ENCODE measurements at places on chromosomes 1 and 21. TPM values are rescaled to one million over a fixed set of nuclear protein-coding genes. Genes with fewer than 3 reads are reported as not detected.

Gene RGS16
- 2.5 TPM for total RNA-seq

Gene FAM72D
- not detected for total RNA-seq

Gene S100A1
- 2.3 TPM for total RNA-seq

Gene LDLRAP1
- total RNA-seq: 17.4 TPM

Gene DNAJC28
- 3.0 TPM for total RNA-seq

Gene UHMK1
- total RNA-seq: 29.1 TPM

Gene GRHL3
- total RNA-seq: not detected

Gene ARHGAP29
- 23.2 TPM for total RNA-seq

Gene CACHD1
- total RNA-seq: 6.4 TPM

Gene LRRC71
- not detected for total RNA-seq

Gene AGT
- total RNA-seq: 1.7 TPM

Gene SELENBP1
- 95.8 TPM for total RNA-seq

Gene C8A
- total RNA-seq: not detected

Gene GSTM1
- total RNA-seq: 12.7 TPM

Gene UFC1
- total RNA-seq: 49.0 TPM

DNA sequence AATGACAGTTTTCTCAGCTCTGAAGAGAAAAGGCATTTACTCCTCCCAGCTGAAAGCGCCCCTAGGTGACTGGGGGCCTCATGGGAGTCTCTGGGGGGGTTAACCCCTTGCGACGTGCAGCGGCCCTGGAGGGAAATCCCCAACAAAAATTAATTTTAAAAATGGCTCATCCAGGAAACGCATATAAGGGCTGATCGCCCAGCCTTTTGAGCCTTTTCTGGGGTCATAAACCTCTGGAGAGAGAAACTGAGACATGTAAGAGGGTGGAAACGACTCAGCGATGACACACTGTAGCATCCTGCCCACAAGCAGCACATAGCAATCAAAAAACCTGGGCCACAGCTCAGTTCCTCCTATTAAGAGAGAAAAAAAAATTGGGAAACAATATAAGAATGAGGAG lies 20.4 kb upstream of the HPDL start:
- H3K27ac ChIP-seq: no peak overlapping the region
- H3K4me1 ChIP-seq: peaks cover 14% of the 10 kb centered on the region
- no peaks in the 10 kb centered on the region for H3K36me3 ChIP-seq

GRCh38 chr1:7050751-7051665 lies 265.8 kb downstream of the CAMTA1 start:
- H3K27ac ChIP-seq: no peak overlapping the region
- DNase-seq: no peak
- H3K4me1 ChIP-seq: no peaks in the 10 kb centered on the region
- peaks cover 19% of the 10 kb centered on the region for H3K27me3 ChIP-seq
- no peaks in the 10 kb centered on the region for H3K36me3 ChIP-seq

DNA sequence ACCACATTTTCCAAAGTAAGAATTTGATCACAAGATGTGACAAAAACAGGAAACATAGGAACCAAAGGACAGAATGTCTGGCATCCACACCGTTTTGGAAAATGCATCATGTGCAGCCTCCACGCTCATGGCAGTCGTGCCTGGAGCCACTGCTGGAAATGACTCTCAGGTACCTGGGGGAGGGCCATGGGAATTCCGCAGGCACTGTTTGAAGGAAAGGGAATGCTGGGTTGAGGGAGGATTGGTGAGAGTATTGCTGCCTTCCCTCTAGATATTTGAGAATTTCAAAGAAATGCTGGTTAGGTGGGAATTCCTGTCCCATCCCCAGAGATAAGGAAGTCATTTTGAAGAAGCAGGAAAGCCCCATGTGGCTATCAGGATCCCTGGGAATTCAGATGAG lies 10.8 kb downstream of the SLAMF1 start:
- H3K4me3 ChIP-seq: no peak overlapping the region
- H3K36me3 ChIP-seq: no peaks in the 10 kb centered on the region
- no peak overlapping the region for H3K27ac ChIP-seq
- DNase-seq: no peak

GRCh38 chr1:225879521-225880221 lies 2.5 kb downstream of the TMEM63A start:
- H3K36me3 ChIP-seq: peaks cover 6% of the 10 kb centered on the region
- DNase-seq: no peak
- no peaks in the 10 kb centered on the region for H3K27me3 ChIP-seq
- H3K27ac ChIP-seq: peak overlapping the region; percentile 91
- no peak overlapping the region for H3K4me3 ChIP-seq

- DNase-seq: no peak
- H3K27me3 ChIP-seq: no peaks in the 10 kb centered on the region
- H3K36me3 ChIP-seq: no peaks in the 10 kb centered on the region
- peaks cover 27% of the 10 kb centered on the region for H3K4me1 ChIP-seq
Measured at GRCh38 chr1:181010789-181011188, 11.9 kb downstream of the STX6 start.

DNA sequence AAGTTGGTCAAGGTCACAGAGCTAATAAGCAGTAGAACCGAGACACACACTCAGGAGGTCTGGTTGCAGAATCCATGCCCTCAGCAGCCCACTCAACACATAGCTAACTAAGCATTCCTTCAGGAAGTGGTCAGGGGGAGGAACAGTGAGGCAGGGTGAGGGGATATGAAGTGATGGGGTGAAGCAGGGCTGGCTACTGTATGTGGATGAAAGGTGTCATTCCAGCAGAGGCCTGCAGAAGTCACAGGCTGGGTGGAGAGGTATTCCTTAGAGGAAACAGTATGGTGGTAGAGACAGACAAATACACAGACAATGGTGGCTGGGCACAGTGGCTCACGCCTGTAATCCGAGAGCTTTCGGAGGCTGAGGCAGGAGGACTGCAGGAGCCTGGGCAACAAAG lies 14.1 kb downstream of the TMCO4 start:
- no peak overlapping the region for H3K4me3 ChIP-seq
- DNase-seq: no peak
- peaks cover 46% of the 10 kb centered on the region for H3K36me3 ChIP-seq
- H3K27me3 ChIP-seq: no peaks in the 10 kb centered on the region
- H3K4me1 ChIP-seq: no peaks in the 10 kb centered on the region

DNA sequence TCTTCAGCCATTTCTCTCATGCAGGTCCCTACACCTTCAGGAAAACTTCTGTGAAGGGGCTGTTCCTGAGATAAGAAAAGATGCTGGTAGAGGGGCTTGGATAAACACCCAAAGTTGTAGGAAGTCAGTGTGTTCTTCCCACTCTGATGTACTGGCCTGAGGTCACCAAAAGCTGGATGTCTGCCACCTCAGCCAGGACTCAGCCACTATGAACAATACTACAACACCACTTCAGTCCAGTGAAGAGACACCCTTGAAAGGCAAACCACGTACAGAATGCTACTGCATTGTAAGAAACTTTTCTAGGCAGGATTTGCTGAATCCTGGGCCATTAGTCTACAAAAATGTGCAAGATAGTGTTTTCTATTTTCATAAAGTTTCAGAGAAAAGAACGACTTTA lies 2.4 kb downstream of the PTPN14 start:
- no peaks in the 10 kb centered on the region for H3K27me3 ChIP-seq
- peak; percentile 72 for DNase-seq
- no peaks in the 10 kb centered on the region for H3K36me3 ChIP-seq

- H3K36me3 ChIP-seq: no peaks in the 10 kb centered on the region
- H3K4me1 ChIP-seq: no peaks in the 10 kb centered on the region
Measured at GRCh38 chr21:43207043-43207315, 38.2 kb downstream of the CRYAA start.

DNA sequence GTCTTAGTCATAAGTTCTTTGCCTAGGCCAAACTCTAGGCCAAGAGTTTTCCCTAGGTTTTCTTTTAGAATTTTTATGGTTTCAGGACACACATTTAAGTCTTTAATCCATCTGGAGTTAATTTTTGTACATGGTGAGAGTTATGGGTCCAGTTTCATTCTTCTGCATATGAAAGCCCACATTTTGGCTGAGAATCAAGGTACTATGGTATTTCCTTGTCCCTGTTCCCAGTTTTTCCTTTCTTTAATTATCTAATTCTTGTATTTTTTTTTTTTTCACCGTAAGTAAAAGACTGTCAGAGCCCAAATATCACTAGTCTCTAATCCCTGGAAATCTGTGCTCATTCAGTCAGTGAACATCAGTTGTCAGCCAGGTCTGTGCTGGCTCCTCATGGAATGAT lies 105.4 kb downstream of the MAP3K21 start:
- H3K4me3 ChIP-seq: no peak overlapping the region
- no peaks in the 10 kb centered on the region for H3K36me3 ChIP-seq
- no peaks in the 10 kb centered on the region for H3K4me1 ChIP-seq
- no peak overlapping the region for H3K27ac ChIP-seq
- DNase-seq: no peak

- DNase-seq: no peak
- no peak overlapping the region for H3K4me3 ChIP-seq
- peaks cover 23% of the 10 kb centered on the region for H3K4me1 ChIP-seq
- no peaks in the 10 kb centered on the region for H3K36me3 ChIP-seq
Measured at GRCh38 chr1:119981986-119982815, 85.9 kb upstream of the ADAM30 start.

DNA sequence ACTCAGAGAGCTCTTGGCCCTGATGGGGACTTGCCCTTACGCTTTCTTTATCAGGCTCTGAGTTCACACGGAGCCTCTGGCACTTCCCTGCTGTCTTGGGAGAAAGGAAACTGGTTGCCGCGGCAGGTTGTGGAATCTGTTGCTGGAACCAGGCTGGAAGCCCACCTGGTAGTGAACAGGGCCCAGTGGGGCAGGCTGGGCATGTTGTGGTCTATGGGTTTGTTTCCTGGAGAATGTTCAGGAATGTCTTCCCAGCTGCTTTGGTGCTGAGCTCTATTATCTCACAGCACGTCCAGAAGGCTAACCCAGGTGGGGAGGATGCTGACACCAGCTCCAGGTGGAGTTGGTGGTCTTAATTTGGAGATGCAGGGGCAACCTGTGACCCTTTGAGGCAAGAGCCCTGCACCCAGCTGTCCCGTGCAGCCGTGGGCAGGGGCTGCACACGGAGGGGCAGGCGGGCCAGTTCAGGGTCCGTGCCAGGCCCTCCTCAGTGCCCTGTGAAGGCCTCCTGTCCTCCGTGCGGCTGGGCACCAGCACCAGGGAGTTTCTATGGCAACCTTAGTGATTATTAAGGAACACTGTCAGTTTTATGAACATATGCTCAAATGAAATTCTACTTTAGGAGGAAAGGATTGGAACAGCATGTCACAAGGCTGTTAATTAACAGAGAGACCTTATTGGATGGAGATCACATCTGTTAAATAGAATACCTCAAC lies 33.3 kb upstream of the TDRD10 start:
- peaks cover 32% of the 10 kb centered on the region for H3K4me1 ChIP-seq
- no peak overlapping the region for H3K4me3 ChIP-seq
- no peaks in the 10 kb centered on the region for H3K27me3 ChIP-seq
- no peaks in the 10 kb centered on the region for H3K36me3 ChIP-seq
- DNase-seq: no peak
- H3K27ac ChIP-seq: peak overlapping the region; percentile 30

DNA sequence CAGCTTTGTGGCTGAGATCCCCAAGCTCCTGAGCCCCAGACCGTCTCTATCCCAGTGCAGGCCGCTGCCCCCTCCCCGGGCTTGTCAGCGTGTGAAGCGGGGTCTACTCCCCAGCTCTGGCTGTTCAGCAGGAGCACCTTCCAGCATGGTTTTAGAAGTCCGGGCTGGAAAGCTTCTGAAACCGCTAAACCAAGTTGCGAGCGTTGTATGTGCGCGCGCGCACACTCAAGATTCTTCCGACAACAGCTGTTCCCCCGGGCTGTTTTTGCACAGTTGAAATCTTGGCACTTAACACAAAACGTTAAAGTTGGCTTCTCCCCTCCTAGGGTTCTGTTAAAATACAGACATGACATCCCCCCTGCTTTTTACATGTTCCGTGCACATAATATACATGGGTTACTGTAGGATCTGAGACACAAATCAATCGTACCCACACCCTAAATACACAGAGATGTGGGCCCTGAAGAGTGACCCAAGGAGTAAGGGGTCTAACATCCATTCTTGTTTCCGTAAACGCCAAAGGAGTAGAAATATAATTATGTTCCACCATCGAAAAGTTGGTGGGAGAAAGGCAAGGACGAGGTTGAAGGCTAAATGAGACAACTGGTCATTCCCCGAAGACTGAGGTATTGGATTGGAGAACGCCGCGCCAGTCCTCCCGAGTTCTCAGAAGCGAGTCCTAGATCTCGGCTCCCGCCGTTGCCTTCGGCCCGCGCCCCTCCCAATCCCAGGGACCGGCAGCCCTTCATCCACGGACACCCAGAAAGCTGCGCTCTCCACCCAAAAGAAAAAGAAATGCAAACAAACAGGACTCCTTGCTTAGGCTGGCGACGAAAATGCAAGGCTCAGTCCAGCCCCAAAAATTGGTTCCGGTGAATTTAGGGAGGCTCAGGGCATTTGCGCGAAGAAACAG lies 1.3 kb downstream of the TBX15 start:
- no peak overlapping the region for H3K27ac ChIP-seq
- H3K4me3 ChIP-seq: peak overlapping the region; percentile 14
- H3K27me3 ChIP-seq: peaks cover 98% of the 10 kb centered on the region
- H3K4me1 ChIP-seq: peaks cover 39% of the 10 kb centered on the region
- H3K36me3 ChIP-seq: no peaks in the 10 kb centered on the region

- H3K4me3 ChIP-seq: no peak overlapping the region
- no peaks in the 10 kb centered on the region for H3K4me1 ChIP-seq
- DNase-seq: no peak
Measured at GRCh38 chr1:4526747-4527146, 127.7 kb upstream of the AJAP1 start.

- H3K4me3 ChIP-seq: no peak overlapping the region
- no peaks in the 10 kb centered on the region for H3K4me1 ChIP-seq
- H3K27me3 ChIP-seq: no peaks in the 10 kb centered on the region
- no peaks in the 10 kb centered on the region for H3K36me3 ChIP-seq
Measured at GRCh38 chr21:9767592-9768375, 753.6 kb upstream of the TPTE start.

- H3K4me3 ChIP-seq: no peak overlapping the region
- no peaks in the 10 kb centered on the region for H3K36me3 ChIP-seq
- peaks cover 15% of the 10 kb centered on the region for H3K4me1 ChIP-seq
- no peaks in the 10 kb centered on the region for H3K27me3 ChIP-seq
- no peak for DNase-seq
Measured at GRCh38 chr21:39441502-39442475, 3.8 kb downstream of the LCA5L start.

- no peak for DNase-seq
- no peak overlapping the region for H3K27ac ChIP-seq
- H3K4me3 ChIP-seq: no peak overlapping the region
- H3K27me3 ChIP-seq: no peaks in the 10 kb centered on the region
Measured at GRCh38 chr1:67869233-67869632, 36.0 kb upstream of the GNG12 start.

- H3K4me3 ChIP-seq: no peak overlapping the region
- no peaks in the 10 kb centered on the region for H3K36me3 ChIP-seq
- no peaks in the 10 kb centered on the region for H3K4me1 ChIP-seq
- H3K27ac ChIP-seq: no peak overlapping the region
- no peak for DNase-seq
Measured at GRCh38 chr1:67058761-67059160, 4.8 kb upstream of the SLC35D1 start.

GRCh38 chr1:99675994-99676393 lies 30.1 kb downstream of the PALMD start:
- no peaks in the 10 kb centered on the region for H3K27me3 ChIP-seq
- DNase-seq: no peak
- H3K27ac ChIP-seq: no peak overlapping the region

GRCh38 chr1:10626131-10626731 lies 151.5 kb downstream of the PEX14 start:
- no peak overlapping the region for H3K27ac ChIP-seq
- H3K4me3 ChIP-seq: no peak overlapping the region
- H3K36me3 ChIP-seq: peaks cover 13% of the 10 kb centered on the region
- peak; percentile 48 for DNase-seq

- no peak for DNase-seq
- no peak overlapping the region for H3K4me3 ChIP-seq
- H3K4me1 ChIP-seq: no peaks in the 10 kb centered on the region
- no peaks in the 10 kb centered on the region for H3K36me3 ChIP-seq
Measured at GRCh38 chr1:234843946-234844345, 234.0 kb upstream of the IRF2BP2 start.
